Calu3 (cell line): ENCODE measurements at places on chromosomes 4 and X.
A peak's percentile ranks its signal among the peaks of the same experiment; 100 is the strongest.

DNA sequence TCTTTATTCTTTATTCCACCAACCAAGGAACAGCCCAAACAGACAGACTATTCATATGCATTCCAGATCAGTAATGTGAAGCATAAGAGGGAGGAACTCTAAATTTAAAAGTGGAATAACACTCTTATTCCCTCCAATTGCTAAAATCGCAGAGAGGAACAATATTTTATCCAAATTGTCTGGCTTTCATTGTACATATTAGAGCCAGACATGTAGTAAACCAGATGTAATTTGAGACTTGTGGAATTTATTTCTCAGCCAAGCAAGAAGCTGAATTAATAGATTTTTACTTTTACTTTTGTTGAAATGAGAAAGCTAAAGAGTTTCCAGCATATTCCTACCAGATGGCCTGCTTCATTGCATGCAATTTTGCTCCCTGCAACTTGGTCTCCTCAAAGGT is 674.6 kb upstream of the SLIT2 start:
- DNase-seq = no peak

GRCh38 chr4:89009761-89010369 is 47.1 kb downstream of the FAM13A start:
- DNase-seq = no peak

- DNase-seq = no peak
Measured at GRCh38 chr4:22477813-22478182, 38.1 kb downstream of the ADGRA3 start.

DNA sequence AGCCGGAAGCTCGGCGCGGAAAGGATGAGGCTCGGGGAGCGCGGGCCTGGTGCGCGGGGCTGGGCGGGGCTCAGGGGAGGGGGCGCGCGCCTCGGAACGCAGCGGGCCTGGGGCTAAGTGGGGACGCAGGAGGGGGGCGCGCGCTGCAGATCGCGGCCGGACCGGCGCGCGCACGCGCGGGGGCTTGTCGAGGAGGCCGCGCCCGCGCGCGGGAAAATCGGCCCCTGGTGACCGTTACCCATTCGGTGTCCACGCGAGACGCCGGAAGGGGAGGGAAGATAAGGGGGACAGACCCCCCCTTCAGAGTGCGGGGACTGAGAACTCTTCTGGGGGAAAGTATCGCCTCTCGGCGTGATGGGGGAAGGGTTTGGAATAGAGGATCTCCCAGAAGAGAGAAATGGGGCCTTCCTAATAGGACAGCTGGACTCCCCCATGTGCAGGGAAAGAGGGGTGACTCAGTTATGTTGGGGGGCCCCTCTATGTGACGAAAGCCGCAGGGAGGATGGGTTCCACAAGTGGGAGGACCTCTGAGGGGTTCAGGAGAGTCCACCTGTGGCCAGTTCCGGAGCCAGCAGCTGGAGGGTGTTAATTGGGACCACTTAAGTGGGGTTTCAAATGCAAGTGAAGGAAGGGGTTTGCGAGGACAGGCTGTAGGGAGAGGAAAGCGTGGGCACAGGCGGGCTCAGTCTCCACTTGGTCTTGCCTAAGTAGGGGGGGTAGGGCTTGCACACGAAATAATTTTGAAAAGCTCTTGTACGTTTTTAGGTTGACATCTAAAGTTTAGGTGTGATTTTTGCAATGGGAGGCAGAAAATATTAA is 584 bp downstream of the SUV39H1 start:
- peak; percentile 29 for DNase-seq
